ENCODE measurements at places on chromosomes 6 and 20. TPM values are rescaled to one million over a fixed set of nuclear protein-coding genes. Genes with fewer than 3 reads are reported as not detected.
A peak's percentile ranks its signal among the peaks of the same experiment; 100 is the strongest.

GRCh38 chr6:53703047-53703446 is 37.5 kb upstream of the KLHL31 start:
- DNase-seq, result no peak

DNA sequence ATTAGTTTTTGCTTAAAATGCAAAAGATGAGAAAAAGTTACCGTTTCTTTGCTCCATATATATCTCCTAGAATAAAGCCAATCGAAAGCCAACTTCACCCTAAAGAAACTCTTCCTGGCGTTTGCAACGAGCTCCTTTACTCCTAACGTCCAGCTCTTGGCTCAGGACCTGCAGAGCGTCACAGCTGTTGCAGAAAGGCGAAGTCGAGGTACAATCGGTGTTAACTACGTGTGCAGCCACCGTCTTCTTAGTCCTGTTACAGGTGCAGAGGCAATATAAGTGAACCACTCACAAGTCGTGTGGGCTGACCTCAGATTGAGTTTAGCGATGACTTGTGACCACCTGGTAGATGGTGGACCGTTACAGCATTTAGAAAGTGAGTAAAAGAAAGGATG is 113.1 kb downstream of the TRIM27 start:
- DNase-seq, result no peak

- DNase-seq, result no peak
Measured at GRCh38 chr6:7175462-7175861, 67.7 kb downstream of the RREB1 start.

DNA sequence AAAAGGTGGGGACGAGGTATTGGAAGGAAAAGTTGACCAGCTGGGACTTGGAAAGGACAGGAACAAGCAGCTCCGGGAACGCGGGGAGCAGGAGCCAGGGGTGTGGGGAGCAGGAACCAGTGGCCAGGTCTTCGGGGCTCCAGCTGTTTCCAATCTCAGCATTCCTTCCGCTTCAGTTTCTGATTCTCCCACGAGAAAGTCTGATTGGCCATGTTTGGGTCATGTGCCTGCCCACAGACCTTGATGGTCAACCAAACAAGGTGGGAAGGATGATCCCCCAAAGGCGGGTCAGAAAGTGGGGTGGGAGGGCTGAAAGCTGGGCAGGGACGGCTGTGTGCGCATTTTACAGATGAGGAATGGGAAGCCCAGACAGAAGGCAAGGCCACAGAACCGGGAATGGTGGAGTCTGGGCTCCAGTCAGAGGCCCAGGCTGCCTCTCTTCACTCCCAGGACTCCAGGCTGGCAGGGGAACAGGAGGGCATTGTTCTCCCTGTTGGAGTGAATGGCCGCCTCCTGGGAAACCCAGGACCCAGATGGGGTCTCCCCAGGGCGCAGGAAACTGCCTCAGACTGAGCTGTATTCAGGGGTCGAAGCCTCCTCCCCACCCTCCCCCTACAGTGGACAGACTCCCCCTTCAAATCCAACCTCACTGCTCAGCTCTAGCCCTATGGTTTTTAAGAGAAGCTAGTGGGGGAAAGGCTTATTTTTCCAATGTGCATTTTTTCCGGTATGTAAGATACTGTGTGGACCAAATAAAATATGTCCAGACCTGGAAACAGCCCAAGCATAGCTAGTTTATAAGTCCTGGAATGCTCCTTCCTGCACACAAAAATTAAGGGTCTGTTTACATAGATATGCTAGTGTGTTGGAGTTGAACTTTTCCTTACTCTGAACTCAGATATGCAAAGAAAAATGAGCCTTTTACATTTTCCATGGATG is 12.2 kb upstream of the PTGIS start:
- DNase-seq, result peak; percentile 85

- DNase-seq, result no peak
Measured at GRCh38 chr6:52157301-52157941, 28.8 kb upstream of the IL17A start.

GRCh38 chr6:150119173-150119572 is 23.7 kb upstream of the PPP1R14C start:
- no peak for DNase-seq

GRCh38 chr6:159862103-159862502 is 28.7 kb upstream of the MAS1 start:
- no peak for DNase-seq

DNA sequence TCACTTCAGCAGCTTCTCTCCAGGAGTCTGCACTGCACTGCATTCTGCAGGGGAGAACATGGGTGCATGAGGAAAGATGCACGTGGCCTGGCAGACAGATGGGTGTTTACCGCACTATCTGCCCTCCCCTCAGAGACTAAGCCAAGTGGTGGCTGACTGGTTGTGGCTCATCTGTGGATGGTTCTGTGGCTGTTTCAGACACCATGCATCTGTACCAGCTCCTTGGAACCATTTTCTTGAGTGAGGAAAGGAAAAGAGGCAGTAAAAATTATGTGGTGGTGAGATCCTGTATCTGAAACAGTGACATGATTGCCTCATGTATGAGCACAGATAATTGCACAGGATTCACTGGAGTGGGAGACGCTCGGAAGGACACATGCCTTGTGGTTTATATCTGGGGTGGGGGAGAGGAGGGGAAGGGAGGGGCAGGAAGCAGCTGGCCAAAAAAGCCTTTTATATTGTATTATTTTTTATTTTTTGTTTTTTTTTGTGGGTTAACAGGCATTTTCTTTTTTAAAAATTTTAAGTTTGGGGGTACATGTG is 161.7 kb downstream of the ERMARD start:
- DNase-seq, result no peak

DNA sequence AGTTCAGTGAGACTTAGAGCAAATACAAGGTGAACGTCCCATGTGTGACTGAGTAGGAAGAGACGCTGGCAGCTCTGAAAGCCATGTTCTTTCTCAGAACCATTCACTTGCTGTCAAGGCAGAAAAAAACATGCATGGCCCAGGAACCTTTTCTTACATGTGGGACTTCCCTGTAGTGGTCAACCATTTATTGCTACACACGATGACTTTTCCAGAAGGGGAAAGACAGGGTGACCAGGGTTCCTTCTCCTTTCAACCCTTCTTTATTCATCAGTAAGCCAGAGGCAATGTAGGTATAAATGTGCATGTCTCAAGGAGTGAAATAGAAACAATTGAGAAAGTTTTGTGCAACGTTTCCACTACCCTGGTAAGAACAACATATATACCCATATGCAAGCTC is 189.0 kb downstream of the NFATC2 start:
- no peak for DNase-seq

DNA sequence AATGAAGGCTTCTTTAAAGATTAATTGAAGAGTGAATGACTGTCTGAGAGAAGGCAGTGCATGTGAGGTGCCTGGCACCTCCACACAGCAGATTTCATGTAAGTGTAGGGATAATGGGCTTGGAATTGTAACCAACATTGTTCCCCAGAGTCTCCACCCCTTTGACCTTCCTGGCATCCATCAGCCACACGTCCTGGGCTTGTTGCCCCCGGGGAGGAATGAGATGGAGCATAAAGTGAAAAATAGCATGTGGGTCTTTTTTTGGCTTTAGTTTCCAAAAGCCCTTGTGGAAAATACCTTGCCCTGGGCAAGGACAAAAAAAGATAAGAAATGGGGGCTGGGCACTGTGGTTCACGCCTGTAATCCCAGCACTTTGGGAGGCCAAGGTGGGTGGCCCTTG is 242.2 kb upstream of the ECI2 start:
- DNase-seq, result no peak

DNA sequence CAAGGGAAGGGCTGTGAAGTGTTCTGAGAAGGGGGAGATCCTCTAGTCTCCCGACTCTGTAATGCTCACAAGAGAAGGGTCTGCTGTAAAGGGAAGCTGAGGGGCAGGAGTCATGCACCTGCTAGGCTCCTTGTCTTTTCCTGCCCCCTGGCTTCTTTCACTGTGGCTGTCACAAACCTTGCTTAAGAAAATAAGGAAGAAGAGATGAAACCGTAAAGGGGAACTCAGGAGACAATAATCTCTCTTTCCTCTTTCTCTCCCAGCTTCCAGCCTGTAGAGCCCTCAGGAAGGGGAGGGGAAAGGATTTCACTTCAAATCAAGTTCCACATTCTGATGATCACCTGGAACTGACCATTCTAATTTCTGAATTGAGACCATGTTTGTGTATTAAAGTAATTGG is 26.3 kb downstream of the SLC13A3 start:
- no peak for DNase-seq

DNA sequence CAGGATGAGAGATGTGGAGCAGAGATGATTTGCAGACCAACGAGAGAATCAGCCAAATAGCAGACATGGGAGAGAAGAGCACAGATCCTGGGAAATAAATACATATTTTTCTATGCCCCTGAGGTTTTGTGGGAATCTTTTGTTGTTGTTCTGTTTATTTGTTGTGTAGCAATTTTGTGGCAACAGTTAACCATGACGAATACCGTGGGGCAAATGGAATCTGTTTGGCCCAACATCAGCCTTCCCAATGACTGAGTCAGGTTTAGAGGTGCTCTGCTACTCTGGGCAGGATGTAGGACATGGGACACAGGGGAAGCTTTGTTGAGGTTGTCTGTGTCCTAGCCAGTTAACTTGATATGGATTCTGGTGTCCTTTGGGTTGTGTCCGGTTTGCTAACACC is 7.9 kb upstream of the SLC2A10 start:
- DNase-seq, result no peak

The IL17F gene
- not detected for total RNA-seq

The BCAS1 gene
- total RNA-seq, result not detected

The LY6G6C gene
- total RNA-seq, result not detected

The HNF4A gene
- total RNA-seq, result not detected

The PNRC1 gene
- 200 TPM for total RNA-seq

Data from right cardiac atrium (tissue), 5 donors.